Adrenal gland (tissue), 19 donors: ENCODE measurements at places on chromosomes 7 and 10.

DNA sequence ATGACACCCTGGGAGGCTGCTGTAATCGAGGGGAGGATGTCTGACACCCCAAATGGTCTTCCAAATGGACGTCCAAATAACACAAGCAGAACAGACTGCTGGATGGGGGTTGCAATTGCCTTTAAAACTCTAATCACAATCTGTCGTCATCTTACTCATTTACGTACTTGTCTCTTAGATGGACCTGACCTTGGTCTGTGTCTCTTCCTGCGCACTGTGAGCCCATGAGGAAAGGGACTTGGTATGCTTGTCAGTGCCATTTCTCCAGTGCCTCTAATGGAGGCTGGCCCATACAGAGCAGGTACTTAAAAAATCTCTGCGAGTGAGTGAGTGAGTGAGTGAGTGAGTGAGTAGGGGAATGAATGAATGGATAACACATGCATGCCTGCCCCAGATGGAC, 93.3 kb downstream of the DLG5 start:
- peak; percentile 57 for DNase-seq

- peak; percentile 24 for DNase-seq
Observed at GRCh38 chr7:90625562-90625961, 29.4 kb downstream of the CDK14 start.

DNA sequence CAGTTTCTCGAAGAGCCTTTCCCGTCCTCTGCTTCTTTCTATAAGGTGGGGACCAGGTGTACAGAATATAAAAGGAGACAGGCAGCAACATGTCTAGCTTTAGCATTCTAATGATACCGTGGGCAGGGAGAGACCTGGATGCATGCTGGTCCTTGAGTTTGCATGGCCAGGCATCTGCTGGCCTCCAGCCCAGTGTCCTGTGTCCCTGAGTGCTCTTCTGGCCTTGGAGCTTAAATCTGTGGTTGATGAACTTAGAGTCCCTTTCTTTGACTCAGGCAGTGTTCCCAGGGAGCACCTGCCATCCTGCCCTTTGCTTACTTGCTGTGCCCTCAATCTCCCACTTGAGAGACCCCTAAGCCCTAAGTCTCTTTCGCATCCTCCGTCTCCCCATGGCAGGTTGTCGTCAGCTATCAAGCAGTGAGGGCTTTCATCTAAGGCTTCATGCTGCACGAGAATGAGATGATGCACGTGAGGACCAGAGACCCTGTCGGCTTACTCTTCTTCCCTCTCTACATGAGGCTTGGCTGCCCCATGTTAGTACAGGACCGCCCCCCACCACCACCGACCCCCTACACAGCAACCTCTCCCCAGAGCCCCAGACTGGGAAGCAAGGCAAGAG, 313.4 kb upstream of the C7orf33 start:
- DNase-seq = peak; percentile 32

DNA sequence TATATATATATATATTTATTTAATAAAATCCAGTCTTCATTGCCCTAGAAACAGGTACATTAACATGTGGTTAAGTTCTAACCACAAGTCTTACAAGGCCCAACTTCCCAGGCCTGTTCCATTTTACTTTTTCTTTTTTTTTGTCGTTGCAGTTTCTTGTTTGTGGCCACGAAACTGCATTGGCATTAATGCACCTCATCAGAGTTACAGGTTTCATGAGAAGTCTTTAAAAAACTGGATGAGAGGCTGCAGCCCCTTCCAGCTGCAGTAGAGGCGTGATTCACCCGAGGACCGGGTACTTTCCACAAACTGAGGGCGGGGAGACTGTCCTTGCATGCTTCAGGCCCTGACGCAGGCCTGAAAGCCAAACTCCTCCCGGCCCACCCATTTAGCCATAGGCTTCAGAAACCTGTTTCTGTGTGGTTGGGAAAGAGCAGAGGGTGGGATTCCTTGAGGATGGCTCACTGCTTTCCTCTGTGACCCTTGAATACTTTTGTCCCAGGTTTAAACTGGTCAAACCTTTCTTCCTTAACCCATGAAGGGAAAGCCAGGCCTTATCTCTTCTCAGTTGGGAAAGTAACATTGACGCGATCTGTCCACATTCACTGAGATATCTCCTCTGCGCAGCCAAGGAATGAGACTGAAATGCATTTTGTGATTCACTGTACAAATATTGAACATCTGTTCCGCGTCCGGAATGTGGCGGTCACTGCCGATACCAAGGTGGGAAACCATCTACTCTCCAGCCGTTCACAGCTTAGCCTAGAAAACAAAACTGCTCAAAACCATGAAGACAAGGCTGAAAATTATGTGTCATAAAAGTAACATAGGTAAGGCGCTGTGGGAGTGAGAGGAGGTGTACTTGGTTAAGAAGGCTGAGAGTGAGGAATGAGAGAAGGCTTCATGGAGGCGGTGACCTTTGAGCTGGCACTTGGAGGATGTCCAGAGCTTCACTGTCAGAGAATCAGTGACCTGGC, 311.7 kb downstream of the GATA3 start:
- DNase-seq = no peak

GRCh38 chr7:158431941-158432347, 155.7 kb downstream of the PTPRN2 start:
- DNase-seq = peak; percentile 24

DNA sequence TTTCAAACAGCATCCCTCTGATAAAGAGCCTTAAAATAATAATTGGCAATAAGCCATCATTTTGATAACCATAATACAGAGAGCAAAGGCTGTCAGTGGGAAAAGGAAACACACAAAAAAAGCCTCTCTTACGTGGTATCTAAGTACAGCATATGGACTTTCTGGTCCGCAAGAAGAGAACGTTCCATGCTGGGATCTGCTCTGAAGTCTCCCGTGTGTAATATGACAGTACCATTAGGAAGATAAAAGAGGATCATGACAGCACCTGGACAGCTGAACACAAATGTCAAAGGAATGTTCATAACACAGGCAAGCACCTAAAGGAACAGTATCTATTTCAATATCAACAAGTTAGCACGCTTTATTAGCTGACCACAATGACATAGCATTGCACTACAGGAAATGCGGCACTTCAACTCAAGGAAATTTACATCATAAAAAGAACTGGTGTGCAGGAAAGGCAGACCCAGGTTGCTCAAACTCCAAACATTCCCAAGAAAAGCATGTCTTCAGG, 9.9 kb downstream of the DCLRE1A start:
- DNase-seq = no peak

DNA sequence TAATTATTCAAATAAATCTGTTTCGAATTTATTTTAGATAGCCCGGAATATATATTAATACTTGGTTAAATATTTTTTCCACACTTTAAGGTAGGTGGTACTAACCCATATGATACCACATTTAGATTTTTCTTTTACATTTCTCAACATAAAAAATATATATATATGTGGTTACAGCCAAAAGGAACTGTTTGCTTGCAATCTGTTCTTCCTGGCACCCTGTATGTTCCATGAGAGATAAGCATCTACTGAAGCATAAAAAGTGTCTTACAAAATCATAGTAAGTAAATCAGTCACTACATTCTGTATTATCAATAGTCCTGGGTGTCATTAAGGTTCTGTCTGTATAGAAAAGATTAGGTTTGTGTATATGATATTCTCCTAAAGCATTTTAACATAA, 726.8 kb downstream of the GRM8 start:
- DNase-seq = no peak
